Glutamatergic neuron (in vitro differentiated cells): ENCODE measurements at places on chromosomes 16 and 17. TPM values are rescaled to one million over a fixed set of nuclear protein-coding genes. Genes with fewer than 3 reads are reported as not detected.

Gene RCVRN
- total RNA-seq: not detected

DNA sequence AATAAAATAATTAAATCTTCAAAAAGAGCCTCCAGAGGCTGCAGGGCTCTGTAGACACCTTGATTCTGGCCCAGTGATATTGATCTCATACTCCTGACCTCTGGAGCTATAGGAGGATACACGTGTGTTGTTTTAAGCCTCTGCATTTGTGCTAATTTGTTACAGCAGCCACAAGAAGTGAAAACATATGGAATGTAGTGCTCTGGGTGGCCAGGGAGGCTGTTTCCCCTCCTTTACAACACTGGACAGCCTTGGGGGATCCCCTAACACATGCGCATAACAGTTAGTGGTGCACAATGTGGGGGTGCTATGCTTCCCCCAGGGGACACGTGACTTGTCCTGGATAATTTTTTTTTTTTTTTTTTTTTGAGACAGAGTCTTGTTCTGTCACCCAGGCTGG lies 4.7 kb upstream of the ZNF500 start:
- no peak for DNase-seq

DNA sequence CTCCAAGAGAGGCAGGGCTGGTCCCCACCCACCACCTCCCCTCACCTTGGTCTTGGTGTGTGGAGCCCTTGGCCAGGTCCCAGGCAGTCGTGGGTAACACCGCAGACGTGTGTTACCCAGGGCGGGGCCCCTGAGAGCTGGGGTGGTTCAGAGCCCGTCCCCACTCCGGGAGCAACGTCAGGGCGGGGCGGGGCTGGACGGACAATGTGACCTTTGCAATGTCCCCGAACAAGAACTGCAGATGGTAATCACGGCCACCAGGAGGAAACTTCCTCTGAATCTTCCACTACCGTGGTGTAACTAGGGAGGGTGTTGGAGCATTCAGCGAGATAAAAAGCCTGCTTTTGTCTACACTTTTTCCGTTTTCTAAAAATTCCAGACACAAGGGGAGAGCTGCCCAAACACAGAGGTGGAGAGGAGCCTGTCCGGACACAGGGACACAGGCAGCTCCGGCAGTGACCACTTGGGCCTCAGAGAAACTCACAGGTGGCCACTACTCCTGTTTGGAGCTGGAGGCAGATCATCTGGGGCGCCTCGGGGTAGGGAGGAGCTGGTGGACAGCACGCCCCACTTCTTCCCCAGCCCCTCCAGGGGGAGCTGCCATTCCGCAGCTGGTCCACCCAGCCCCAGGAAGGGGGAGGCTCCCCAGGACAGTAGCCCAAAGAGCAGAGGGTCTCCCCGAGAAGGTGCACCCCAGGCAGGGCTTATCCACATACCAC lies 14.2 kb upstream of the SLC38A10 start:
- peak; percentile 61 for DNase-seq

GRCh38 chr16:5781436-5781835 lies 683.8 kb upstream of the EEF2KMT start:
- no peak for DNase-seq

Gene MPP2
- total RNA-seq: 51.6 TPM

Gene DNAI2
- not detected for total RNA-seq

GRCh38 chr17:28189667-28190066 lies 129.3 kb upstream of the TMEM97 start:
- no peak for DNase-seq
